ENCODE measurements at places on chromosomes 12 and 14. TPM values are rescaled to one million over a fixed set of nuclear protein-coding genes. Genes with fewer than 3 reads are reported as not detected.

DNA sequence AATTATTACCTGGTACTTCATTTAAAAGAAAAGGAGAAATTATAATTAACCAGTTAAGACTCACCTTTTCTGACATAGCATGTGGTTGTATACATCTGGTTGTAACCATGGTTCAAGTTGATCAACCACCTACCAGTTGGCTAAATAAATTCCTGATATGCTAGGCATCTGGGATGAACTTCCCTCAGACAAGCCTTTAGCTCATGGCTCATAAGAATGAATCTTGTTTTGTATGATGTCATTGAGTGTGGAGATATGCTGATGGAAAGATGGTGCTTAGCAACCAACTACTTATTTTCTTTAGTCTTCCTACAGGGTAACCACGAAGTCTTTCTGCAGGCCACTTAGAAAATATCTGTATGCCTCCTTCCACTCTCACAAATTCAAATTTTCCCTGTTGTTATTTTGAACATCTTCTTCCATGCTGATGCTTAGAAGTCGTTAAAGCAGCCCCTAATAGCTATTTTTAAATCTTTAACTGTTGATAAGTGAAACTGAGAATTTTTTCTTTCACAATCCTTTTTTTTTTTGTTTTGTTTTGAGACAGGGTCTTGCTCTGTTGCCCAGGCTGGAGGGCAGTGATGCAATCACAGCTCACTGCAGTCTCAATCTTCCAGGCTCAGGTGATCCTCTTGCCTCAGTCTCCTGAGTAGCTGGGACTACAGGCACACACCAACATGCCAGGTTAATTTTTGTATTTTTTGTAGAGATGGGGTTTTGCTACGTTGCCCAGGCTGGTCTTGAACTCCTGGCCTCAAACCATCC is 51.9 kb upstream of the PTHLH start:
- no peaks in the 10 kb centered on the region for H3K36me3 ChIP-seq
- no peak for DNase-seq
- H3K27me3 ChIP-seq: no peaks in the 10 kb centered on the region
- H3K27ac ChIP-seq: no peak overlapping the region

DNA sequence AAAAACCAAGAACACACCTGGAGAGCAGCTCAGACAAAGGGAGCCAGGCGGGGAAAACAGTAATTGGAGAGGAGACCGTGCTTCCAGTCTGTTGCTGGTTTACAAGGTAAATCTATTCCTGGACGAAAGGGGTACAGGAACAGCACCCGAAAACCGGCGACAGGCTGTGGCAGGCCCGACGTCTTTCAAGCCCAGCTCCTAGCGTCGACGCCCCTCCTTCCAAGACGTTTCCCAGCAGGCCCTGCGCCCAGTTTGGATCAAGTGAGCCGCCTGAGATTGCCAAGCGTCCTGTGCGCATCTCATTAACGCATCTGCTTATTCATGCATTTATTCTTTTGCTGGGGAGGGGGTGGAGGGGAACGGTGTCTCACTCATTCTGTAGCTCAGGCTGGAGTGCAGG is 1.4 kb downstream of the C12orf56 start:
- no peaks in the 10 kb centered on the region for H3K27me3 ChIP-seq
- H3K27ac ChIP-seq: no peak overlapping the region
- no peak for DNase-seq
- no peak overlapping the region for H3K4me3 ChIP-seq
- no peaks in the 10 kb centered on the region for H3K36me3 ChIP-seq

DNA sequence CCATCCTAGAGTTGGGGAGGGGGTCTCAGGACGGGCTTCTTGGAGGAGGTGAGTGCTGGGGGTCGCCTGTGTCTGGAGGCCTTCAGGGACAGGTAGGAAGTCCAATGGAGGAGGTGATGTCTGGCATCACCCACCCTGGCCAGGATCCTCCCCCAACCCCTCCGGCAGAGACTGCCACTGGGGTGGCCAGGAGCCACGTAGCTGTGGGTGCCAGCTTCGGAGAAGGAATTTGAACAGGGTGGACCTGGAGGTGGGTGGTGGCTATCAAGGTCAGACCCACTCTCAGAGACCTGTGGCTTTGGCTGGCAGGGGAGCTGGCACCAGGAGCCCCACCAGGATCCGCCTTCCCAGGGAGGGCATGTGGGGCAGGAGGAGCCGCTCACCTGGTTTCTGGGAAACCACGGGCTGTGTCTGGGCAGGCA is 9.1 kb downstream of the CEP170B start:
- H3K27me3 ChIP-seq: no peaks in the 10 kb centered on the region
- no peak overlapping the region for H3K4me3 ChIP-seq
- H3K4me1 ChIP-seq: peaks cover 3% of the 10 kb centered on the region
- H3K27ac ChIP-seq: no peak overlapping the region
- no peak for DNase-seq
- no peaks in the 10 kb centered on the region for H3K36me3 ChIP-seq

DNA sequence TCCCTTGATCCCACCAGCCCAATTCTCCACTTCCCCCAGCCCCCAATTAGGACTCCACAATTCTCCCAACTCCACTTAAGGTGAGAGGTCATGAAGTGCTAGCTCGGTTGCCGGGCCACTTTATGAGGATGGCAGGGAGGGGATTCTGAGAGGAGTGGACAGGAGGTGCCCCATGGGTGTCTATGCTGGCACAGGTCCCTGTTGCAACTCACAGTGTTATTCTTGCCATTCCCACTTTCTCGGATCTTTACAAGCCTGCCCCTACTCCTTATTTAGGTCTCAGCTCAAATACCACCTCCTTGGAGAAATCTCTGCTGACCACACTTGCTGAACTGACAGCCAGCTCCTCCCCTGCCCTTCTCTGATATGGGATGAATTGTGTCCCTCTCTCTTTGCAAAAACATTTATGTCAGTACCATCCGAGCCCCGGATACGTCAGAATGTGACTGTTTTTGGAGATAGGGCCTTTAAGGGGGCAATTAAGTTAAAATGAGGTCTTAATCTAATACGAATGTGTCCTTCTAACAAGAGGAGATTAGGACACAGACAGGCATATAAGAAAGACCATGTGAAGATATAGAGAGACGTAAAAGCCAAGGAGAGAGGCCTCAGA is 4.2 kb upstream of the LGALS3 start:
- no peak for DNase-seq
- peaks cover 18% of the 10 kb centered on the region for H3K4me1 ChIP-seq
- no peak overlapping the region for H3K4me3 ChIP-seq

DNA sequence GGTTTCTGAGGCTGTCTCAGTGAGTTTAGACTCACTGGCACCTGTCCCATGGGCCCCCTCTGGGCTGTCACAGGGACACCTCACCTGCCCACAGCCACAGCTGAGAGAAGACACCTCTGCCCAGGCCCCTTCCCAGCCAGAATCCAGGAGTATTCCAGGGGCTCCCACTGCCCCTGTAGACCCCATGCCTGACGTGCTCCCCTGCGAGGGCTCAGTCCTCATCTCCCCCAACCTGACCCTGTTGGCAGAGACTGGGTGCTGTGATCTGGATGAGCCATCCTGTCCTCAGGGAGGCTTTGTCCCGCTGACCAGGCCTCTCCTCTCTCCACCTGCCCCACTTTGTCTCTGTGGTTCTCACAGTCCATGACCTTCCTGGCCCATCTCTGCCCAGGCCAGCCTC is 89.4 kb downstream of the DHRS2 start:
- H3K4me1 ChIP-seq: no peaks in the 10 kb centered on the region
- H3K36me3 ChIP-seq: no peaks in the 10 kb centered on the region
- H3K27ac ChIP-seq: no peak overlapping the region
- H3K4me3 ChIP-seq: no peak overlapping the region
- no peak for DNase-seq
- H3K27me3 ChIP-seq: no peaks in the 10 kb centered on the region

- no peaks in the 10 kb centered on the region for H3K36me3 ChIP-seq
- no peak for DNase-seq
- H3K4me3 ChIP-seq: no peak overlapping the region
Observed at GRCh38 chr12:80200414-80200813, 101.1 kb downstream of the OTOGL start.

DNA sequence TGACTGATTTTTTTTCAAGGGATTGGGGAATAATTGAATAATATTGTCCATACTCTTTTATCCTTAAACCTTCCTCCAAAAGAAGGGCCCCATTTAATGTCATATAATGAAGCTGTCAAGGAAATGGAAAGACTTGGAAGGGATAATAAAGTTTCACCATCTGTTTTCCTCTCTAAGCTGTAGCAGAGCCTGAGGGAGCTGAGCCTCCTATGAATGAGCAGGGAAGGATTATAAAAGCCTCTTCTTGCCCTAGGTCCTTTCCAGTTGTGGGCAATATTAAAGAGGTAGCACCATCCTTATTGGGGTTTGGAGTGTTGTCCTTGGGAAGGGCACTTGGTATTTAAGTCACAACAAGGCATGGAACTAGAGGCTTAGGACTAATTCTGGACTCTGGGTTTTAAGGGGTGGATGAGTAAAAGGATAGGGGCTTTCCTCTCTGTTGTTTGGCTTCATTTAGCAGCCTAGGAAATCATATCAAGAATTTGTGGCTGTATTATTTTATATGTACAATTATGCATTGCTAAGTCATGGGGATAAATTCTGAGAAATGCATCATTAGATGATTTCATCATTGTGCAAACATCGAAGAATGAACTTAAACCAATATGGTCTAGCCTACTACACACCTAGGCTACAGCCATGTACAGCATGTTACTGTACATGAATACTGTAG is 408.5 kb upstream of the DCN start:
- no peaks in the 10 kb centered on the region for H3K27me3 ChIP-seq
- no peaks in the 10 kb centered on the region for H3K36me3 ChIP-seq
- H3K4me3 ChIP-seq: no peak overlapping the region
- H3K4me1 ChIP-seq: no peaks in the 10 kb centered on the region
- no peak overlapping the region for H3K27ac ChIP-seq
- DNase-seq: no peak

- no peak overlapping the region for H3K4me3 ChIP-seq
- DNase-seq: no peak
- H3K27ac ChIP-seq: no peak overlapping the region
- H3K36me3 ChIP-seq: no peaks in the 10 kb centered on the region
Observed at GRCh38 chr14:36238666-36239363, 62.3 kb upstream of the PTCSC3 start.

DNA sequence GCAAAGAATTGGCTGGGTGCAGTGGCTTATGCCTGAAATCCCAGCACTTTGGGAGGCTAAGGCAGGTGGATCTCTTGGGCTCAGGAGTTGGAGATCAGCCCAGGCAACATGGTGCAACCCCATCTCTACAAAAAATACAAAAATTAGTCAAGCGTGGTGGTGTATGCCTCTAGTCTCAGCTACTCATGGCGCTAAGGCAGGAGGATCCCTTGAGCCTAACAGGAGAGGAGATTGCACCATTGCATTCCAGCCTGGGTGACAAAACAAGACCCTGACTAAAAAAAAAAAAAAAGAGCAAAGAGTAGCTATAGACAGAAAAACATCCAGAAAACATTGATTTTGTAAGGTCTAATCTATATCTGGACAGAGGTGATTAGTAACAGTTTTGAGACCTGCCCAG is 25.0 kb downstream of the KIF21A start:
- no peak overlapping the region for H3K27ac ChIP-seq
- no peaks in the 10 kb centered on the region for H3K4me1 ChIP-seq
- DNase-seq: no peak
- H3K4me3 ChIP-seq: no peak overlapping the region

DNA sequence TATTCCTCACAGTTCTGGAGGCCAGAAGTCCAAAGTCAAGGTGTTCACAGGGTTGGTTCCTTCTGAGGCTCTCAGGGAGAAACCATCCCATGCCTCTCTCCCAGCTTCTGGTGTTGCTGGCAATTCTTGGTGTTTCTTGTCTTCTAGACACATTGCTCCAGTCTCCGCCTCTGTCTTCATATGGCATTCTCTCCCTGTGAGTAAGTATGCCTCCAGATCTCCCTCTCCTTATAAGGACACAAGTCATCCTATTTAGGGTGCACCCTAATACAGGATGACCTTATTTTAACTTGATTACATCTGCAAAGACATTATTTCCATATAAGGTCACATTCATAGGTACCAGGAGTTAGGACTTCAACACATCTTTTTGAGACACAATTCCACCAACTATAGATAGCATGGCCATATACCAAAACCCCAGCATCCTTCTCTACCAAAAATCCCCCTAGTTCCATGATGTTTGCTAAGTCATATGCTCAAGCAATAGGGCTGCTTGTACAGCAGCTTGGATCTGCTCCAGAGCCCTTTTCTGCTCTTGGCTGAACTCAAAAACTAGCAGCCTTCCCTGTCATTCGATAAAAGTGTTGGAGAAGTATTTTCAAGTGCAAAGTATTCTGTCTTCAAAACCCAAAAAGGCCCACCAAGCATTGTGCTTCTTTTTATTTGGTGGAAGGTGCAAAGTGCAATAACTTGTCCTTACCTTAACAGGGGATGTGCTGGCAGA is 79.2 kb upstream of the CMKLR1 start:
- no peaks in the 10 kb centered on the region for H3K36me3 ChIP-seq
- H3K4me3 ChIP-seq: no peak overlapping the region
- H3K4me1 ChIP-seq: no peaks in the 10 kb centered on the region
- no peak for DNase-seq
- no peak overlapping the region for H3K27ac ChIP-seq
- H3K27me3 ChIP-seq: no peaks in the 10 kb centered on the region

- H3K27me3 ChIP-seq: no peaks in the 10 kb centered on the region
- DNase-seq: no peak
- no peaks in the 10 kb centered on the region for H3K36me3 ChIP-seq
- H3K27ac ChIP-seq: no peak overlapping the region
Observed at GRCh38 chr14:53993920-53994607, 37.4 kb upstream of the BMP4 start.

Gene PRKD1
- 82.0 TPM for total RNA-seq

DNA sequence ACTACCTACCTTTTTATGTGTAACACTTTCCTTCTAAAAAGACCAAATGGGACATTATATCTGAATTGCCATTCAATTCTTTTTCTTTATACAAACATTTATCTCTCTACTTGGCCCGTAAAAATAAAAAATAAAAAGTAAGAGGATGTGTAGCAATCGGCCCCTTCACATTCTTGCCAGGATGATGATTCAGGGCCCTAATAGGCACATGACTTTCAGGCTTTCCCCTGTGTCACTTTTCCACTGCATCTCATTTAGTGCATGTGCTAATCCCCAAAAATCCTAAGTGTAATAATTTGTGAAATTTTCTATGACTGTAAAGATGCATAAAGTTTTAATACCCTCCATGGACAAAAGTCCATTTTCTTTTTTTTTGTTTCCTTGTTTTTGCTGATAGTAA is 23.0 kb upstream of the ATP2B1 start:
- H3K27me3 ChIP-seq: no peaks in the 10 kb centered on the region
- no peak for DNase-seq
- no peak overlapping the region for H3K4me3 ChIP-seq
- H3K4me1 ChIP-seq: no peaks in the 10 kb centered on the region

GRCh38 chr14:24398653-24399446 is at the start of gene NYNRIN:
NYNRIN (plus strand) TSS chr14:24399003; CDS start chr14:24399247, 244 bp downstream.
- no peaks in the 10 kb centered on the region for H3K36me3 ChIP-seq
- no peaks in the 10 kb centered on the region for H3K4me1 ChIP-seq
- H3K27me3 ChIP-seq: no peaks in the 10 kb centered on the region
- peak within 1 kb of the TSS; percentile 44 for H3K4me3 ChIP-seq
- H3K27ac ChIP-seq: peak within 1 kb of the TSS; percentile 73
- no peak for DNase-seq

GRCh38 chr12:51393676-51394545 is 2.7 kb upstream of the GALNT6 start:
- DNase-seq: no peak
- H3K27ac ChIP-seq: no peak overlapping the region
- no peaks in the 10 kb centered on the region for H3K27me3 ChIP-seq
- H3K36me3 ChIP-seq: no peaks in the 10 kb centered on the region
- H3K4me1 ChIP-seq: no peaks in the 10 kb centered on the region
